Skeletal muscle cell (primary cell): ENCODE measurements at places on chromosomes 11 and 22.

- peak; percentile 78 for DNase-seq
Observed at GRCh38 chr22:35894937-35895708, 133.5 kb downstream of the RBFOX2 start.

GRCh38 chr11:82959987-82960778 lies 58.6 kb downstream of the DDIAS start:
- no peak for DNase-seq

- peak; percentile 26 for DNase-seq
Observed at GRCh38 chr22:39388261-39389011, 11.1 kb upstream of the TAB1 start.

- DNase-seq: no peak
Observed at GRCh38 chr11:2812371-2812991, 73.1 kb downstream of the CDKN1C start.

- DNase-seq: no peak
Observed at GRCh38 chr22:20232781-20233180, 35.3 kb downstream of the RTN4R start.

GRCh38 chr11:125618383-125618782 lies 6.6 kb upstream of the CHEK1 start:
- no peak for DNase-seq

GRCh38 chr11:17230867-17231851 lies 23.4 kb upstream of the PIK3C2A start:
- DNase-seq: no peak

- no peak for DNase-seq
Observed at GRCh38 chr11:44577231-44577830, 11.9 kb downstream of the CD82 start.

GRCh38 chr11:116515664-116516184 lies 257.1 kb downstream of the BUD13 start:
- DNase-seq: no peak

GRCh38 chr11:71129624-71130023 lies 122.8 kb downstream of the SHANK2 start:
- DNase-seq: peak; percentile 29

GRCh38 chr11:43010042-43010441 lies 301.8 kb upstream of the API5 start:
- no peak for DNase-seq

- DNase-seq: no peak
Observed at GRCh38 chr22:35634015-35634414, 14.2 kb upstream of the APOL6 start.

- no peak for DNase-seq
Observed at GRCh38 chr11:6418557-6419008, 311 bp downstream of the APBB1 start.

GRCh38 chr11:68430801-68431200 lies 29.8 kb upstream of the PPP6R3 start:
- DNase-seq: no peak

DNA sequence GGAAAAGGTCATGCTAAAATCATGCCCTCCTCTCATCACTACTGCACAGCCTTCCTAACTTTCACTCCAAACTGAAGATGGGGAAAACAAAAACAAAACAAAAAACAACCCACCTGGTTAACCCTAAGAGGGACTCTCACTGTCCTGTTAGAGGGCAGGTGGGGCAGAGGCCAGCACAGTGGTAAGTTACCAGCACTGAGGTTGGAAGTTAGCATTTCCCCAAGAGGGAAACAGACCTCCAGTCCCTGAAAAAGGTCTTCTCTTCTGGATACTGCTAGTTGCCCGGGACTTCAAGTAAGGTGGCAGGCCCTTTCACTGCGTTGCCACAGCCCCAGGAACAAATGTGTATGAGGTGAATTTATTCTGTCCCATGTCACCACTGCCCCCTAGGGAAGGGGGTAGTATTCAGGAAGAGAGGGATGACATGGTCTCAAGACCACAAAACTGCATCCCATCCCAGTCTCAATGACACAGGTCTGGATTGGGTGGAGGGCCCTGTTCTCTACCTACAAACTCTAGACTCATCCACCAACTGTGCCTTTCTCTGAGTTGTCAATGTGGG lies 792 bp upstream of the ADAMTS8 start:
- DNase-seq: no peak

GRCh38 chr22:19213001-19213400 lies 34.5 kb upstream of the SLC25A1 start:
- no peak for DNase-seq

GRCh38 chr11:91563176-91563575 lies 661.4 kb upstream of the FAT3 start:
- DNase-seq: no peak

DNA sequence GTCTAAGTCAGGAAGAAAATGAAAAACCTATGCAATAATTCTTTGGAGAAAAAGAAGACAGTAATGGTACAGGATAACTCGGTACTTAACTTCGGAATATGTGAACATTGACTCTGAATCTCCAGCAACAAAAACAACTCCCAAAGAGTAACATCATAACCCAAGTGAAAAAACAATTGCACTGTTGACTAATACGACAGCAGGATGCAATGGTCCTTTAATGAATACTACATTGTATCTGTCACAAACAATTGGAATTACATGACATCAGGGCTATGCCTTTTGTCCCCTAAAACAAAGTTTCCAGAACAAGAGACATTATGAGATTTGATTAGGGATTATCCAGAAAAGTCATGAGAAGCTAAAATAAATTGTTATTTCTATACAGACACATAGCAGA lies 1065.9 kb downstream of the LRRC4C start:
- no peak for DNase-seq

DNA sequence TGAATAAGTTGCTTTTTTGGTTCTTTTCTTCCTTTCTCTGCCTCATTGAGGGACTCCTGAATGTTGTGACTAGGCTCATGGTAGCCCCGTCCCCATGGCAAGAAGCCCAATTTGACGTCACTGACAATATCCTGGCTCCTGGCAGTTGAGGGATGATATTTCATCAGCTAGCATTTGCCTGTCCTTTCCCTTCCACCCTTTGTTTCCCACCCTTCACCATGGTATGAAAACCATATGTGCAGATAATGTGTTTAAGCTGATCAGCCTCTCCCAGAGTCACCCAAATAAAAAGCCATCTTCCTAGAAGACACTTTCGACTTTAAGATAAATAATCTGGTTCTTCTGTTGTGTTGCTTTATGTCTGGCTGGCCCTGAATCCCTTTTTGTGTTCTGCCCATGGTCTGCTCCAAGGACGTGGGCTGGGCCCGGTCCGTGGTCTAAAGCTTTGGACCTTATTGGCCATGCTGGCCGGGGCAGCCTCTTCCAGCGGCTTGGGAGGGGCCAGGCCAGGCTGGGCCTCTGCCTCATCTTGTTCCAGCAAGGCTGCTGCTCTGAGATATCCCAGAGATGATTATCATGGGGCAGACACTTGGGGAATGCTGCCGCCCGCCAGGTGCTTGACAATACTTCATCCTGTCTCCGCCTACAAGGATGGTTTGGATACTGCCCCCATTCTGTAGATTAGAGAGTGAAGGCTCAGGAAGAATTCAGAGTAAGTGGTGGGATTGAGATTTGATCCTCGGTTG lies 5.1 kb downstream of the TSPAN18 start:
- no peak for DNase-seq

GRCh38 chr11:105592035-105592434 lies 17.8 kb upstream of the GRIA4 start:
- DNase-seq: no peak

DNA sequence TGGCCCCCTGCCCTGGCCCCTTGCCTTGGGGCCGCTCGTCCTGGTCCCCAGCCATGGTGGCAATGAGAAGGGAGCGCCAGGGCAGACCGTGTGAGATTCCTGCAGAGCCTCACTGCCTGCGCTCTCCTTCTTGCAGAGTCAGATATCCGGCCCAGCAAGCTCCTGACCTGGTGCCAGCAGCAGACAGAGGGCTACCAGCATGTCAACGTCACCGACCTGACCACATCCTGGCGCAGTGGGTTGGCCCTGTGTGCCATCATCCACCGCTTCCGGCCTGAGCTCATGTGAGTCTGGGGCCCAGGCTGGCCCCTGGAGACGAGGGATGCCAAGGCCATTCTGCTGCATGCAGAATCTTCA lies 114.1 kb downstream of the MICAL2 start:
- DNase-seq: peak; percentile 76

GRCh38 chr11:64238999-64239398 lies 1.9 kb upstream of the FKBP2 start:
- no peak for DNase-seq

- no peak for DNase-seq
Observed at GRCh38 chr22:26527167-26527566, 14.9 kb upstream of the TFIP11 start.

DNA sequence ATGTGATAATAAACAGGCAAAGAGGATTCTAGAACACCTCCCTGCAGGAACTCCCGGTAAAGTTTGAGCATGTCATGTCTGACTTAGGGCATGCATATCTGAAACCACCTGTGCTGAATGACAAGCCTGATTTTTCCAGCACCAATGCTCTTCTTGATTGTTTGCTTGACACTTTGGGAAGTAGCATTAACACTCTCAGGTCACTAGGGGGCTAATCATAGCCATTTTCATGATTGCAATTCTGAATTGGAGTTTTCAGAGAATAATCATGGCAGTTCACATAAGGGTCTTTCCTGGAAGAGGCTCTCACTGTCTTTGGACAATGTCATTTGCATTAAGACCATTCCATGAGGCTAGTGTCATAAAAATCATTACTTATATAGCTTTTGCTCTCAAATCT lies 234.4 kb upstream of the MTNR1B start:
- DNase-seq: no peak

- DNase-seq: peak; percentile 97
Observed at GRCh38 chr11:12692229-12693075, 18.2 kb downstream of the TEAD1 start.

GRCh38 chr11:1041936-1042608 lies 5.6 kb upstream of the MUC6 start:
- DNase-seq: no peak

DNA sequence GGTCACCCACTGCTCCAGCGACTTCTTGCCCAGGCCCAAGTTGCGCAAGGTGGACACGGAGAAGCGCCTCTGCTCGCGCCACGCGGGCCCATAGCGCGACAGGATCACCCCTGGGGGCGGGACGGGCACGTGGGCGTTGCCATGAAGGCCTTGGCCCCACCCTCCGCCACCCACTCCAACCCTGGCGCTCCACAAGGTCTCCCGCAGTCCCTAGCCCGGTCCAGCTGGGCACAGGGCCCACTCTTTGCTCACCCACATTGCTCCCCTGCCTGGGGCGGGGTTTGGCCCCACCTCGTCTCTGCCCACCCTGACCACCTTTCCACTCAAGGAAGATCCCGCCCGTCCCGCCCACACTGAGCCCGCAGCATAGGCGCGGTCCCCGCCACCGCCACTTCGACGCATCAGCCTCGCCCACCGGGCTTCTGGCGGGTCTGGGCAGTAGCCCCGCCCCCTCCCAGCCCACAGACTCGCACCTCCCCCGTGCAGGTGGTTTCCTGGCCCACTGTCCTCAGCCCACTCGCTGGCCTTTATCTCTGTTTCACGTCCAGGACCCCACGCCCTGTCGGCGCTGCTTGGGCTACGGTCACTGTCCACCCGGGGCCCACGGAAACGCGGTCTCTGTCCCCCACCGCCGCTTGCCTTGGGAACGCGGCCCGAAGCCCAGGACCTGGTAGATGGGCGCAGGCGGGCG lies 12.3 kb upstream of the CYP2D6 start:
- no peak for DNase-seq

- no peak for DNase-seq
Observed at GRCh38 chr11:1224491-1225385, 1.9 kb downstream of the MUC5B start.

GRCh38 chr22:35314161-35314942 lies 14.7 kb downstream of the TOM1 start:
- no peak for DNase-seq

- peak; percentile 53 for DNase-seq
Observed at GRCh38 chr11:128544471-128545051, 42.8 kb downstream of the ETS1 start.

DNA sequence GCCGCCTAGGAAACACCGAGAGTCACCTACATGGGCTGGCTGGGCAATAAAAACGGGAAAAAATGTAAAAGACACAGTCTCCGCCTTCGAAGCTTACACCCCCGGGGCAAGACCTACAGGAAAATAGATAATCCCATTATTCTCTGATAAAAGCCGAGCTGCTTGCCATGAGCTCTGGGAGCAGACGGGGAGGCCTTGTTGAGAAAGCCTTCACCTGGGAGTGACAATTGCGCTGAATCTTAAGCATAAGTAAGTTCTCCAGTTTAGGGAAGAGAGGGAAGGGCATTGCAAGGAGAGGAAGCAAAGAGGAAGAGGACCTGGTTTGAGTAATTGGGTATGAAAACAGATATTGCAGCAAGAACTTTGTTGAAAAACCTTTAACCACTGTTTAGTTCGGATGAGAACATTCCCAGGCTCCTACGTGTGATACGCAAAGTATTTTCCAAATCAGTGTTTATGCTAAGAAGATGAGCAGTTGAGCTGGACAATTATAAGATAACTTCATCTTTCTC lies 813 bp upstream of the BTBD10 start:
- no peak for DNase-seq

- no peak for DNase-seq
Observed at GRCh38 chr11:117658809-117659208, 138.2 kb downstream of the DSCAML1 start.

DNA sequence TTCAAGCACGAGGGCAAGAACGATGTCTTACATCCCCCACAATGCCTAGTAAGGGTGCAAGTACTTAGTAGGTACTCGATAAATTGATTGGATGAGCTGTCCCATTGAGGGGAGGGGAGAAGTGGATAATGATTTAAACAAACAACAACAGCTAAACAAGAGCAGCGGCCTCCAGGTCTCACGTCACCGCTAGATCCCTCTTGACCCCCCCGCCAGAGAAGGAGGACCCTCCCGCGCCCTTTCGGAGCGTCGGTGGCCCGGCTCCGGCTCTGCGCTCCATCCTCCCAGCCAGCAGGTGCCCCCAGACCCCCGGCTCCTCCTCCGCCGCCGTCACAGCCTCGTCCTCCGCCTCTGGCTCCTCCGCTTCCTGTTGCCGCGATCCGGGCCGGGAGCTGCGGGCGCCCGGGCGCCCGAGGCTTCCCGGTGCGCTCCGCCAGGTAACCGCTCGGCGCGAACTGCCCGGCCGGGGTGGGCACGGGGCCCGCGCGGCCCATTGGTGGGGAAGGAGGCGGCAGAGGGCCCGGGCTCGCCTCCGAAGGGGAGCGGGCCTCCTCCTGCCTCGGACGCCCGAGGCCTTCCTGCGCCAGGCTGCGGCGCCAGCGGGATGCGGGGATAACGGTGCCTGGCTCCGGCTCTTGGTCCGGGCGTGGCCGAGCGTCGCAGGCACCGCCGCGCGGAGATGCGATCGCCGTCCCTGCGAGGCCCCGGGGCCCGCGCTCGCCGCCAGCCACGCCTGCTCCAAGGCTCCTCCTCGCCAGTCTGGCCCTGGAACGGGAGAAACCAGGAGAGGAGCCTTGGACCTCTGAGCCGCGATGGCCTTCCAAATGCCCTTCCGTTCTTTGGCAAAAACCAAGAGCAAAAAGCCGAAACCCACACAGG lies at the start of gene TLCD5:
Gene TLCD5, plus strand, starts transcription at position 368 of the 879 bp plus-strand sequence. CDS start 2,143 bp downstream, outside the sequence.
- no peak for DNase-seq

GRCh38 chr11:60500276-60500910 lies 7.8 kb downstream of the MS4A12 start:
- no peak for DNase-seq
